NCI-H2081 (cell line): ENCODE measurements at places on chromosomes 1 and 21.

- no peak for DNase-seq
Observed at GRCh38 chr1:235339746-235340145, 11.4 kb downstream of the GGPS1 start.

GRCh38 chr1:10530281-10530740 lies 55.6 kb downstream of the PEX14 start:
- DNase-seq, result no peak

DNA sequence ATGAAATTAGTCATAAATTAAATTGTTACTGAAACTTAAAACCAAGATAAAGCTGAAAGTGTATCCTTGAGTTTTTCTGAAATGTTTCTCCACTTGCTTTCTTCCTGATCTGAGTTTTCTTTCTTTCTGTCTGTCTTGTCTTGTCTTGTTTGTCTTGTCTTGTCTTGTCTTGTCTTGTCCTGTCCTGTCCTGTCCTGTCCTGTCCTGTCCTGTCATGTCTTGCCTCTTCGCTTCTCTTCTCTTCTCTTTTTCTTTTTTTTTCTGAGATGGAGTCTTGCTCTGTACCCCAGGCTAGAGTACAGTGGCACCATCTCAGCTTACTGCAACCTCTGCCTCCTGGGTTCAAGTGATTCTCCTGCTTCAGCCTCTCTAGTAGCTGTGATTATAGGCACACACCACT lies 73.7 kb downstream of the ADGRL2 start:
- DNase-seq, result no peak

GRCh38 chr1:97599447-97599846 lies 321.4 kb downstream of the DPYD start:
- DNase-seq, result no peak

- DNase-seq, result no peak
Observed at GRCh38 chr1:24737368-24738117, 7.7 kb upstream of the CLIC4 start.

DNA sequence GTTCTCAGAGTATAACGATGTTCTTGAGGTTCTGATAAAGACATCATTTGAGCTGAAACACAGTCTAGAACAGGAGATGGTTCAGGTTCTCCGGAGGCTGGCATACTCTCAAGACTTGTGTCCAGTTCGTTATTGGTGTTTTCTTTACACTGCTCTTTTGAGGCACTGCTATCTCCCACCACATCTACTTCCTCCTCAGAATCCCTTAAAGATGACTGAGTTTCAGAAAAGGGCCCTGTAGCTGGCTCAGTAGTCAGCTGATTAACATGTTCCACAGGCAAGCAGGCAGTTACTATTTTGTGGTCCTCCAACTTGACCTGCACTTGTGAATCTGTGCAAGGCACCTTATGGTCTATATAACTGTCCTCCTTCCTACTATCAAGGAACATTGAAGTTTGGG lies 50.2 kb downstream of the ZZZ3 start:
- no peak for DNase-seq

DNA sequence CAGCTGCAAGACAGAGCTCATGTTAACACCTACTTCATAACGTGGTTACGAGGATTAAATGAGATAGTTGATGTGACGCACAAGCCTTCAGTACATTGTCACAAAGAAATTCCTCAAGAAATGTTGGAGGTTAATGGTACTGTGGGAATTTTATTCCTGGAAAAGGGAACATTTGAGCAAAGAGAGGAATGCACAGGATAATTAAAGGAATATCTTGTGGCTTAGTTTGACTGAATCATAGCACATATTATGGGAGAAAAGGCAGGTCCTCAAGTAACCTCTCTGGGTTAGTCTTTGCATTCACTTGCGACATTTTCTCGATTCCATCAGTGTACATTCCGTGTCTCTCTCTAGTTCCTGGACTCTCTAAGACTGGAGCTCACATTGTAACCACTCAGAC lies 300.2 kb upstream of the DUSP10 start:
- no peak for DNase-seq

GRCh38 chr1:211939876-211940468 lies 95.4 kb downstream of the INTS7 start:
- DNase-seq, result no peak

- no peak for DNase-seq
Observed at GRCh38 chr1:17052641-17053040, 1.2 kb downstream of the SDHB start.

DNA sequence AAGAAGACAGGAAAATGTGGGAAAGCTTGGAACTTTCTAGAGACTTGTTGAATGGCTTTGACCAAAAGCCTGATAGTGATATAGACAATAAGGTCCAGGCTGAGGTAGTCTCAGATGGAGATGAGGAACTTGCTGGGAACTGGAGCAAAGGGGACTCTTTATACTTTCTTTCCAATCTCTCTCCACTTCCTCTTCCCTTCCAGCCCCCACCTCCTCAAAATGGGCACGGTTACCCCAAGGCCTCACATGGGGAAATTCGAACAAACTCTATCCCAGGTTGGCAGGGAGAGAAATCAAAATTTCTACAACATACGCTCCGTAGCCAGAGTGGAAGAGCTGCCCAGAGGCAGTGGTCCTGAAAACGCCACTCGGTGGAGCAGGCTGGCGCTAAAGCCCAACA lies 15.2 kb downstream of the PPT1 start:
- DNase-seq, result no peak

- DNase-seq, result no peak
Observed at GRCh38 chr1:226983247-226983991, 43.3 kb downstream of the COQ8A start.

DNA sequence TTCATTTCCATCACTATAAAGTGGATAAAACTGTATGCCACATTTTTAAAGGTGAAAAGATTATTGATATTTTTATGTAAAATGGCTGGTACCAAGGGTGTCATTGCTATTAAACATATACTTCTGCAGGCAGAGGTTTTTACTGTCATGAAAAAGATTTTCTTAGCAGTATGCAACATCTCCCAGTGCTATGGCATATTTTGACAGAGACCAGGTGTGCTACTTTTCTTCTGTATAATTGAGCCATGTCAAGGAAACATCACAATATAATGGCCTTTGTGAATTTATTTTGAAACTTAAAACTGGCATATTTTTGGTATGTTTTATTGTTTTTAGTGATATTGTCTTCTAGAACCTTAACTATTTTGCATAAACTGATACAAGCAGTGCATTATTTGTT lies 216.6 kb upstream of the C1orf105 start:
- no peak for DNase-seq

DNA sequence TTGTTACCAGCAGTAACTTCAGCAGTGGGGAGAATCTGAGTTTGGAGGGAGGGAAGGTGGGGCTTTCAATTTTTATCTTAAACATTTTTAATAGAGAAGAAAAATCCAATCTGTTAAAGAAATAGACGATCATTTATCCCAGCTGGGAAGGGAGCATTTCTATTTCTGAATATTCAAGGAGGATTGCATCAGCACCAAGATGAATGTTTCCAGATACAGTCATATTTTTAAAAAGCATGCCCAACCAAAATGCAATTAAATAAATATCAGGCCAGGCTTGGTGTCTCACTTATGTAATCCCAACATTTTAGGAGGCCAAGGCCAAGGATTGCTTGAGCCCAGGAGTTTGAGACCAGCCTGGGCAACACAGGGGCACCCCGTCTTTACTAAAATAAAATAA lies 1.7 kb upstream of the ATP1A4 start:
- no peak for DNase-seq

DNA sequence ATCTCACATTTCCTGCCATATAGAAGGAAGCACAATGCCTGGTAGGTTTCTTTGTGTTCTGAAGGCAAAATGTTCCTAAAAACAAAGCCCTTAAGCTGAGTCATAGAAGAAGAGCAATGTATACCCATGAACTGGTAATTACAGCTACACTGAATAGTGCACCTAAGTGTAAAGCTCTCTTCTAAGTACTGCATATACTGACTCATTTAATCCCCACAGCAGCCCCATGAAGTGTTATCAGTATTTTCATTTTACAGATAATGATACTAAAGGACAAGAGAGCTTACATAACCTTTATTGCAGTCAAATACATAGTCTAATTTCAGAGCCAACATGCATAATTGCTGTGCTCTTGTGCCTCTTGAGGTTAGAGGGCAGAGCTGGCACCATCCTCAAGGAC lies 239.9 kb downstream of the DPYD start:
- DNase-seq, result peak; percentile 1

- DNase-seq, result no peak
Observed at GRCh38 chr1:107419003-107419402, 278.2 kb downstream of the NTNG1 start.

GRCh38 chr1:180572760-180573159 lies 14.0 kb downstream of the OVAAL start:
- DNase-seq, result no peak

GRCh38 chr1:154745286-154745731 lies 124.8 kb downstream of the KCNN3 start:
- no peak for DNase-seq

- no peak for DNase-seq
Observed at GRCh38 chr1:97308131-97308530, 586.5 kb downstream of the PTBP2 start.

GRCh38 chr1:34272152-34272551 lies 95.4 kb downstream of the C1orf94 start:
- no peak for DNase-seq
